ENCODE measurements at places on chromosomes 4 and X. TPM values are rescaled to one million over a fixed set of nuclear protein-coding genes. Genes with fewer than 3 reads are reported as not detected.

Gene ANXA10
- total RNA-seq: 3.6 TPM

Gene TFE3
- total RNA-seq: 64.3 TPM

DNA sequence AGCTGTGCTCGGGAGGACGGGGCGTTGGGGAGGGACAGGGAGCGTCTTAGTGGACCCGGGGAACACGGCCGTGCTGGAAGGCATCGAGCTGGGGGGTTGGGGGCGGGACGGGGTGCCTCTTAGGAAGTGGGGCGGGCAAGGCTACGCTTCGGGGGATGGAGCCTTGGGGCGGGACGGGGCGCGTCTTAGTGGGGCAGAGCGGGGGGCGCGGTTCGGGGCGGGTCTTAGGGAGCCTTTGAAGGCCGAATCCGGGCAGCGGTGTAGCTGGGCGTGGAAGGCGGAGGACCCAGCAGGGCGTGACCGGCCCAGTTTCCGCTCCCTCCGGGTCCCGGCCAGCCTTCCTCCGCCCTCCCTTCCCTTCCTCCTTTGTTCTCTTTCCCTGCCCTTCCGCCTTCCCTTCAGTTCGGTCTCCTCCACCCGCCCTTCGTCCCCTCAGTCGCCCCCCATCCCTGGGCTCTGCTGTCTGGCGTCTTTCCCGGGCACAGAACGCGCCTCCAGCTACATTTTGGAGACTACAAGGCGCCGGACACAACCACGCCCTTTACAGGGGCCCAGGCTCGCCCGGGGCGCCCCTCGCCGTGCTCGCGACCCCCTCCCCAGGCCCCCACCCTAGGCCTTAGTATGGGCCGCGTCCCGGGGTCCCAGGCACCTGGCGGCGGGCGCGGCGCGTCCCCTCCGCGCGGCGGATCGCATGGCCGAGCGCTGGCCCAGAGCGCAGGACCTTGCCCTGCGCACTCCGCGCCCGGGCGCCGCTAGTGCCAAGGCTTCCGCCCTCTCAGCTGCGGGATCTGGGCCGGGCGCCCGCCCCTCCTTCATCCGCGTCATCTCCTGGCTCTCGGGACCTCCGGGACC is at the start of gene ARSD:
Gene ARSD (minus strand): TSS at position 757 of the 852 bp plus-strand sequence. CDS start 64 bp downstream, at position 693.
- peaks cover 3% of the 10 kb centered on the region for H3K4me1 ChIP-seq
- 0 out of 2 replicates have a peak, but pooled peaks cover 3% of the 10 kb centered on the region for H3K36me3 ChIP-seq
- H3K27ac ChIP-seq: peak within 1 kb of the TSS; percentile 99
- H3K4me3 ChIP-seq: peak within 1 kb of the TSS; percentile 87
- no peaks in the 10 kb centered on the region for H3K27me3 ChIP-seq
- peak; percentile 83 for DNase-seq

DNA sequence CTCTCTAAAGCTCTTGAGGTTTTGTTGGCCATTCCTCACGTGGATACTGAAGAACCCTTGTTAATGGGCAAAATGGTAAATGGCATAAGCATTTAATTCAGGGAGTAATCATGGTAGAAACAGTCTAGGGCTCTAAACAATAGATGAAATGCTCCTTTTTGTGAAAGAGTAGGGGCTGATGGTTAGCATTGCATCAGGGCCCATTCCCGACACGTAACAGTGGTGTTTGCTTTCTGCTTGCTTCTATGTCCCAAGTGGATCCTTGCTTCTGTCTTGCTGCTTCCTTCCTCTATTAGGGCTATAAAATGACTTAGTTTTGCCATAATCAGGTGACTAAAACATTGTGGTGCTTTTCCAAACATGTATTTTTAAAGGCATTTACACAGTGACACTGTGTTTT is 230.9 kb upstream of the AFF2 start:
- H3K27ac ChIP-seq: no peak overlapping the region
- DNase-seq: no peak
- H3K27me3 ChIP-seq: no peaks in the 10 kb centered on the region
- H3K36me3 ChIP-seq: no peaks in the 10 kb centered on the region

DNA sequence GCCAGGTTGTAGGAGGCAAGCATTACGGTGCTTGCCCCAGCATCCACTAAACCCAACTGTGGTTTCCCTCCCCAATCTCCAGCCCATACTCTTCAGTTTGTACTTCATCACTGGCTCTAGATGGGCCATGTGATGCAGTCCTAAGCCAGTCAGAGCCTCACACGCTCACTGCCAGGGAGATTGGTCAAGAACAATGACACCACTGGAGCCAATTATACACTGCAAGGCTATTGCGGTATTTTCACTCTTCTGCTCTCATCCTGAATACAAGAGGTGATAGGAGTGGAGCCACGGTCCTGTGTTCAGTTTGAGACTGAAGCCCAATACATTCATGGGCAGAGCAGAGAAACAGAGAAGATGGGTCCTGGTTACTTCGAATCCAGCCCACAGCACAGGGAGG is 58.4 kb downstream of the SEPSECS start:
- no peak for DNase-seq
- no peaks in the 10 kb centered on the region for H3K27me3 ChIP-seq
- no peak overlapping the region for H3K27ac ChIP-seq
- no peaks in the 10 kb centered on the region for H3K36me3 ChIP-seq

Gene ACE2
- not detected for total RNA-seq

Gene TMEM156
- total RNA-seq: 18.6 TPM

Gene GLUD2
- total RNA-seq: 0.55 TPM

DNA sequence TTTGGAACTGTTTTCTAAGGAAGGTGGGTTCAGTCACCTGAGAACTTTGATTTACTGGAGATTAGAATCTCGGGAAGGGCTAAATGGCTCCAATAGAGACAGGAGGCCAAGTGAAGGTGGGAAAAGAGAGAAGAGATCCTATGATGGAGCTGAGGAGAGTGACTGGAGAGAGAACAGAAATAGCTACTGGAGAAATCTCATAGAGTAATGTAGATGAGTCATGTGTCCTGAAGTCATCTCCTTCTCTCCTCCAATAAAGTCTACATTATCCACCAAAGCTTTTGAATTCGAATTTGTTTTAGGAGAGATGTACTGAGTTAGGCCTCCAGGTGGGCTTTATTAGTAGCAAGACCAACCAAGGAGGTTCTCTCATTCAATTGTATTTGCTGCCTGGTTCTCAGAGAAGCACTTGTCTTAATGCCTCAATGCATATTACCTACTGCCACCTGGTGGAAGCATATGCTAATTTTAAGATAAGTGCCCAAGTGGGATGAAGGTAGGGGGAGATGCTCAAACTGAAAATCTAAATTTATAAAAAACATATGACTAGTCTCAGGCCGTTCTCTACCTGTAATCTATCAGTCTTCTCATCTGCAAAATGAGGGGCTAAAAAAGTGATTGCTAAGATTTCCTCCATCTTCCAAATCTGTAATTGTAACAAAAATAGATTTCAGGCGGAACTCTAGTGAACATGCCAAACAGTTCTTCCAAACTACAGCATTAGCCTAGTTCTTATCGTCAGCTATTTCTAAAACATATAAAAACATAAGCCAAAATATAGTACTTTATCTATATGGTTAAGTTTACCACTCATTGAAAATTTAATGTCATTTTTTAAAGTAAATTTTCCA is 24.4 kb downstream of the TXK start:
- DNase-seq: no peak
- H3K4me1 ChIP-seq: peaks cover 26% of the 10 kb centered on the region
- no peaks in the 10 kb centered on the region for H3K27me3 ChIP-seq
- H3K27ac ChIP-seq: peak overlapping the region; percentile 73

DNA sequence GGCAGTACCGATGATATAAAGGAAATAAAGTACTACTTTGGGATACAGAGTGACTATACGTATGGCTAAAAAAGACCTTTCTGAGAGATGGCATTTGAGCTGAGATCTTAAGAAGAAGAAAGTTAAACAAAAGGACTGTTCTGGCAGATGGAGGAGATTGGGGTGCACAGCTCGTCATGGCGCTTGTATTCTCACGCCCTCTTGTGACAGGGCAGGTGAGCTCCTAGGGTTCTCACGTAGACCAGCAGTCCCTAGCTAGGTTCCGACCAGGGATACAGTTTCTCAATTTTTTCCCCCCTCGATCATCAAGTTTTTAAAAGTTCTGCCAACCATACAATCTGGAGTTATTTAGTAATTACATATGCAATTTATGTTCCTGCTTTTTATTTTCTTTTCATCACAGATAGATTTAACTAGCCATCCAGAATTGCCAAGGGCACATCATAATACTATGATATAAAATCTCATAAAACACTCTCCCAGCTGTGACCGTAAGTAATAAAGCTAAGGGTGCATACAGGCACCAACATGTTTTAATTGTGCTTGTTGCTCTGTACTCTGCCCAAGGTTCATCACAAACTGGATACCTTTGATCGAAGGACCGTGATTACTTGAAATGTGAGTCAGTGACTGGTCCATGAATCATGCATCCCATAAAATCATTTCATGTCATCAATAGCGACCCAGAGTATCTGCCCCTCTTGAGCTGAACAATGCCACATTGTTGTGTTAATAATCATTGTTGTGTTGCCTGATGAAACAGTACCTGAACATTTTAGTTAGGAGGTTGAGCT is 69.4 kb upstream of the ZNF518B start:
- no peak for DNase-seq
- H3K36me3 ChIP-seq: no peaks in the 10 kb centered on the region
- H3K27me3 ChIP-seq: no peaks in the 10 kb centered on the region

DNA sequence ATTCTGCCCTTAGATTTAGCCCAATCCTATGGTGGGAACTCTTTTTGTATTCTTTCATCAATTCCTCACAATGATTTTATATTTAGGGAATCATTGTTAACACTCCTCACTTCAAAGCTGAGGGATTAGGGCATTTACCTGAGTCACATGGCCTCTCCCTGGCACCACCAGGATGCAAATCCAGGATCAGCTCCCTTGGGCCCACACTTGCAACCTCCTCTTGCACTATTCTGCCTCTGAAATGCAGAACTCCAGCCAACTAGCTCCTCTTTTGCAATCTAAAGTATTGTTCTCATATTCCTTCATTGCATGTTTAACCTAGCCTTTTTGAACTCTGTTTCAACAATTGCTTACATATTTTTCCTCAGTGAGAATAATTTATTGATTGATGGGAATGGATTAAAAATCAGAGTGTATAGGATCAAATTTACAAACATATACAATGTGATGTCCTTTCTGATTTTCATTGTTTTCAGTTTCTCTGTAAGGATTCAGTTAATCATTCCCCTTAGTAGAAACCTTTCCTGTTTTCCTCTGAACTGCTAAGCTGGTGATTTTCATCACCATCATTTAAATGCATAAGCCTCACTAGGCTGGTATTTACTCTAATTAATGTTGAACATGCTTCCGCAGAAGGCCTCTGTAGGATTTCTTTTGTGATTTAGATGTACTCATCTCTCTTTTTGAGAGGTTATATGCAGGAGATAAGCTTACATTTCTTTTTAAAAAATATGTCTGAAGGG is 3.3 kb upstream of the RELL1 start:
- no peaks in the 10 kb centered on the region for H3K27me3 ChIP-seq
- no peak for DNase-seq
- no peak overlapping the region for H3K4me3 ChIP-seq
- peaks cover 21% of the 10 kb centered on the region for H3K4me1 ChIP-seq
- no peak overlapping the region for H3K27ac ChIP-seq
- peaks cover 7% of the 10 kb centered on the region for H3K36me3 ChIP-seq

Measured in SJSA1 (cell line).